ENCODE measurements at places on chromosomes 16 and 17.

DNA sequence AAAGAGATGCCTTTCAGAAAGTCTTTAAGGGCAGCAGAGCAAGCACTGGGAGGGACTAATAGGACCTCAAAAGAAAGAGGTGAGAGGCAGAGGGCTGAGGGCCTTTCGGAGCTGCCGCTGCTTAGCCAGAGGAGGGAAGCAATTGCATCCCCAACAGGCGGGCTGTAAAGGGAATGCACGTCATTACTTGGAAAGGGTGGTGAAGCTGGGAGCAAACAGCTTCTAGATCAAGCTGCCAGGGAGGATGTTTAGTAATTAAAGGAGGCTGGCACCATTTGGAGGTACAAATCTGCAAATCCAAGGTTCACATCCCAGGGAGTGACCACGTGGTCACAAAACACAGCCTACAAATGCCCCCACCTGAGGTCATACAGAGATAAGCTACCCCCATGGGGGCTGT is 429.0 kb upstream of the RBFOX1 start:
- H3K36me3 ChIP-seq, result no peaks in the 10 kb centered on the region
- no peak for DNase-seq
- H3K4me1 ChIP-seq, result no peaks in the 10 kb centered on the region
- H3K27ac ChIP-seq, result no peak overlapping the region
- no peaks in the 10 kb centered on the region for H3K27me3 ChIP-seq

DNA sequence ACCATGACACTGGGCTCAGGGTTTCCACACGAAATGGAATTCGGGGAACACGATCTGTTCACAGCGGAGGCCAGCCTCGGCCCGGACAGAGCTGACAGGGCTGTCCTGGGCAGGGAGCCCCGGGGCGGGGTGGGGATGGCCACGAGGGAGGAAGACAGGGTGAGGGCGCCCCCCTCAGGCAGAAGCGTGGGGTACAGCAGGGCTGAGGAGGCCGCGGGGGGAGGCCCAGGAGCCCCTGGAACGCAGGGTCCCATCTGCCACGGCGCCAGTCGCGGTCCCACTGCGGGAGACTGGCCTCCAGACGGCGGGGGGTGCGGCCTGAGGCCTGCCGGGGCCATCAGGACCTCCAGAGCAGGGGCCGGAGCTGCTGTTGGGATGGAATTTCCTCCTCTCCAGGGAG is 75.9 kb downstream of the LMF1 start:
- DNase-seq, result peak; percentile 74
- no peaks in the 10 kb centered on the region for H3K36me3 ChIP-seq
- H3K4me3 ChIP-seq, result no peak overlapping the region
- no peaks in the 10 kb centered on the region for H3K27me3 ChIP-seq

DNA sequence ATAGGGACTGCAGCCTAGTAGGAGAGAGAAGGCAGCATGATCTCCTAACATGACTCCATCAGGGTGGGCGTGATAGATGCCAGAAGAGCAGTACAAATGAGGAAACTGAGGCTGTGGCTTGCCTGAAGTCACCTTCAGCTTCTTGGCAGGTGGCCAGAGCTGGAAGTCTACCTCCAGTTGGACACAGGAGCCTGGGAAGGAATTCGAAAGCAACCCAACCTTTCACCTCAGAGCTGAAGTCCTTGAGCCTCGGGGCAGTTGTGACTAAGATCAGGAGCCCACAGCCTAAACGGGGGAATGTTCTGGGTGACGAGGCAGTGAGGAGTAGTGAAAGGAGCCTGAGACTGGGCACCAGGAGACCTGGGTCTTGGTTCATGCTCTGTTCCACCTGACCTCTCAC is 9.4 kb upstream of the SLC52A1 start:
- DNase-seq, result no peak
- no peaks in the 10 kb centered on the region for H3K27me3 ChIP-seq
- H3K36me3 ChIP-seq, result no peaks in the 10 kb centered on the region
- no peaks in the 10 kb centered on the region for H3K4me1 ChIP-seq
- no peak overlapping the region for H3K27ac ChIP-seq

DNA sequence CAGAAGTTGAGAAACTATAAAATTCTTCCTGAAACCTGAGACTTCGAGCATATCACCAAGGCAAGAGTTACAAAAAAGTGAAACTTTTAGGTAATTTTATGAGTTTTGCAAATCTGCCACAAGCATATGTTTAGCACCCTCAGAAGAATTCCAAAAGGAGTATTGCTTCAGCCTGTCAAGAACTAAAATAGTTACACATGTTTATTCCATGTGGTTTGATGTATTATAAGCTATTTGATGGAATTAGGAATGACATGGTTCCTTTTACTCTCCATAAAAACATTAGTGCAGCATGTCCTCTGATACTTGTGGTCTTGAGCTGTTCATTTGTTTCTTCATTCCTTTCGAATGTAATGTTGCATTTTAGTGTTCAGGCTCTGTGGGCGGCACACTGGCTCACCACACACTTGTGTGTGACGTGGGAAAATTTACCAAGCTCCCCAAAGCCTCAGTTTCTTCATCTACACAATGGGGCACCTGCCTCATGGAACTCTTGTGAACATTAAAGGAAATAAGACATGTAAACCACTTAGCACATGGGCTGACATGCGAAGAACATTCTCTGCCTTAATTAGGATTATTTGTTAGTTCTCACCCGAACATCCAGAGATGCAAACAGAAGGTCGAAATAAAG is 204.2 kb upstream of the FOXF1 start:
- H3K36me3 ChIP-seq, result no peaks in the 10 kb centered on the region
- DNase-seq, result no peak
- H3K27me3 ChIP-seq, result peaks cover 41% of the 10 kb centered on the region

DNA sequence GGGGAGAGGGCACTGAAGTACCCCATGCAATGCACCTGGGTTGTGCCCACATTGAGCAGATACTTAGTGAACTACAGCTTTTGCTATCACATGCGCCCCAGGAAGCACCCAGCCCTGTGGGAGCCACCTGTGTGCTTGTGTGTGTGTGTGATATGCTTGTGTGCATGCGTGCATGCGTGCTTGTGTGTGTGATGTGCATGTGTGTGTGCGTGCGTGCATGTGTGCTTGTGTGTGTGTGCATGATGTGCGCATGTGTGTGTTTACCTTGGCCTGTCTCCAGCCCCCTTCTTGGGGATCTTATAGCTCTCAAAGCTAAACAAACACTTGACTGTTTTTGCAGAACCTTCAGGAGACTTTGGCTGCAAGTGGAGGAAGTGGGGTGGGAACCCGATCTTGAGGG is 841 bp downstream of the C16orf89 start:
- no peak for DNase-seq
- H3K4me1 ChIP-seq, result no peaks in the 10 kb centered on the region
- H3K4me3 ChIP-seq, result no peak overlapping the region
- no peaks in the 10 kb centered on the region for H3K36me3 ChIP-seq
- no peak overlapping the region for H3K27ac ChIP-seq
- no peaks in the 10 kb centered on the region for H3K27me3 ChIP-seq

GRCh38 chr16:84854759-84855158 is 35.0 kb downstream of the CRISPLD2 start:
- H3K27me3 ChIP-seq, result no peaks in the 10 kb centered on the region
- H3K27ac ChIP-seq, result no peak overlapping the region

- H3K4me1 ChIP-seq, result no peaks in the 10 kb centered on the region
- H3K27ac ChIP-seq, result no peak overlapping the region
- DNase-seq, result no peak
Observed at GRCh38 chr16:76748461-76749348, 442.3 kb upstream of the MON1B start.

GRCh38 chr16:16095646-16096045 is 127.6 kb downstream of the ABCC6 start:
- no peaks in the 10 kb centered on the region for H3K4me1 ChIP-seq
- DNase-seq, result no peak
- peaks cover 16% of the 10 kb centered on the region for H3K36me3 ChIP-seq
- no peak overlapping the region for H3K4me3 ChIP-seq
- H3K27ac ChIP-seq, result no peak overlapping the region

DNA sequence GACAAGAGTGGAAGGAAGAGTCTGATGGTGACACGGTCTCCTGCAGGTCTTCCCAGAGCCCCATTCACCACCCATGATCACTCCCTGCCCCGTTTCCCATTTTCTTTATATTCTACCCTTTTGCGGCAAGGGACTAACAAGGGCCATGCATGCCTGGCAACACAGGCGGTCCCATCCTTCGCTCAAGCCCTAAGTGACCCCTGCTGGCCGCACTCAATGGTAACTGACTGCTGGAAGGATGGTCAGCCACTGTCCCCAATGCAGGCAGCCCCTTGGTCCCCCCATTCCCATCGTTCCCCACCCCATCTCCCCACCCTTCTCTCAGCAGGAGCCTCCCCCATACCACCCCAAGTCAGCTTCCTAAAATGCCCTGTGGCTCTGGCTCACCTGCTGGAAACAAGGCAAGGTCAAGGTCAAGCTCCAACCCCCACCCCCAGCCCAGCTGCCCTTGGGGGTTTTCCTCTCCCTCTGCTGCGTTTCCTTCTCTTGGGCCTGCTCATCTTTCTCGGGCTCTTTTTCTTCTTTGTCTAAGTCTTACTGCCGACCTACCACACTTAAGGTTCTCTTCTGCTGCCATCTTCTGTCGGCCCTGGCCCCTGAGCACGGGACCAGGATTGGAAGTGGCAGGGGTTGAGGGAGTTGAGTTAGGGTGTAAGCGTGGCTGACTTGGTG is 116.0 kb downstream of the RPTOR start:
- peak; percentile 66 for DNase-seq
- no peaks in the 10 kb centered on the region for H3K36me3 ChIP-seq
- no peaks in the 10 kb centered on the region for H3K27me3 ChIP-seq
- H3K4me3 ChIP-seq, result no peak overlapping the region
- no peak overlapping the region for H3K27ac ChIP-seq

GRCh38 chr17:52823155-52823554 is 664.6 kb upstream of the CA10 start:
- no peaks in the 10 kb centered on the region for H3K36me3 ChIP-seq
- no peaks in the 10 kb centered on the region for H3K27me3 ChIP-seq
- no peak overlapping the region for H3K27ac ChIP-seq
- H3K4me1 ChIP-seq, result no peaks in the 10 kb centered on the region

DNA sequence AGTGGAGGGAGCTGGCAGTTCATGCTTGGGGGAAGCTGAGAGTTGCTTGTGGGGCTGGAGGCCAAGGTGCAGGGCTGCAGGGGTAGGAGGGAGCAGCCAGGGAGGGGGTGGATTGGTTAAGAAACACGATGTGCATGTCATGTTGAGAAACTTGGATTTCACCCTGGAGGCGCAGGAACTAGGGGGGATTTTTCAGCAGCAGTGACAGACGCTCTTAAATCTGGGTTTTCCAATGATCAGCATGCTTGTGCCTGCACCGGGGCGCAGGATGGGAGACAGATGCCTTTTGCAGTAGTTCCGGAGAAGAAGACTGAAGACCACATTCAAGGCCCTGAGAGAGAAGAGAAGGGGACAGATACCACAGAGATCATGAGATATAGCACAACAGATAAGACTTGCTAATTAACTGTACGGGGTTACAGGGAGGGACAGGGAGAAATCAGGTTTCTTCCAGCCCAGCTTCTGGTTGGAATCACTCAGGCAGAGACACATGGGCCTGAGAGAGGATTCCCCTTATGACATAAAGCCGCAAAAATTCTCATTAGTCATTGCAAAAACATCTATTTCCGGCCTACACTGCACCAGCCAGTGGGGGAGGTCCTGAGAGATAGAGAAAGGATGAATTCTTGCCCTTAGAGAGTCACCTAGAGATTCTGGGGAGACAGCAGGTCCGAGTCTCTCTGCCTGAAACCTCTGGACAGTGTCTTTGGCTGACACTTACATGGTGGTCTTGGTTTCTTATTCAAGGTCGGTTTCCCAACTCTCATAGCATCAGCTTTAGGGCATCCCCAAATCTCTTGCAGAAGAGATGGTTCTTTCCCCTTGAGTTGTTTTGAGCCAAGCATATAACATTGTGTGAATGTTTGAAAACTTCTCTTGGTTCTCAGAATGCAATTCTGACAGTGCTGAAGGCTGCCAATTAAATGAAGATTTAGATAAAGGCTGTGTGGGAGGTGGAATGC is 27.1 kb downstream of the CDH13 start:
- no peaks in the 10 kb centered on the region for H3K36me3 ChIP-seq
- peak overlapping the region; percentile 4 for H3K4me3 ChIP-seq
- peaks cover 39% of the 10 kb centered on the region for H3K4me1 ChIP-seq
- DNase-seq, result no peak
- no peaks in the 10 kb centered on the region for H3K27me3 ChIP-seq
- no peak overlapping the region for H3K27ac ChIP-seq

DNA sequence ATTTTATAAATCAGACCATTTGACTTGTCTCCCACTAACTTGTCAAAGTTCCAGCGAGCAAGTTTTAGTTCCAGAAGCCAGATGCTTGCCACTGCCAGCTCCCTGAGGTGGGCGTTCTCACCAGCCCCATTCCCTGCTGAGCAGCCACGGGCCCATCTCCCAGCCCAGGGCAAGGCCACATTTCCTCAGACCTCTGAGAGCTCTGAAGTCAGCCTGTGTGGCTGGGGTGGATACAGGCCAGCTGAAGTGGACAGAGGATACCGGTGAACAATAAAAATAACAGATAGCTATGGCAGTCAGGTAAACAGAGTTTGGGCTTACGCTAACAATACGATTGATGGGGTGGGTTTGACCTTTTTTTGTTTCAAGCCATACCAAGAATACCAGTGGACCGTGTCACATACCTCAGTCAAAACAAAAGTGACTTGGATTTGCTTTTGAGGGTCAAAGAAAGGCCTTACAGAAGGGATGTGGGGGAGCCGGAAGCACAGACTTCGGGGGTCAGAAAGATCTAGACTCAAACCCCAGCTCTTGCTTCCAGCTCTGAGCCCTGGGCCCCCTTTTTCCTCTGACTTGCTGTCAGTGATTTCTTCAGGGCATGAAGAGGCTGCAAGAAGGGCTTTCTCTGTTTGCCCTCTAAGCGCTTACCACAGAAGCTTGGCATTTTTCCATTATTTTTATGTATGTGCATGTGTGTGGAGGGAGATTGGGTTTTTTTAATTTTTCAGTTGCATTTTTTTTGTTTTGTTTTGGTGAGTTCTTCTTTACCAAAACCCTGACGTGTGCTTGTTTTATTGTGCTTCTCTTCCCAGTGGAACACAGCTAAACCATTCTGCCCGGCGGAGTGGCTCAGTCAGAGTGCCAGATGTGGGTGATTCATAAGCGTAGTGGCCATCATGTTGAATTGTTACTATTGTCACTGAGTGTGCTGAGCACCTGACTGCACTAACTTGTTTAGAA is 109.9 kb downstream of the GNAO1 start:
- peaks cover 10% of the 10 kb centered on the region for H3K27me3 ChIP-seq
- H3K4me1 ChIP-seq, result peaks cover 6% of the 10 kb centered on the region
- no peak overlapping the region for H3K4me3 ChIP-seq
- no peak overlapping the region for H3K27ac ChIP-seq
- no peaks in the 10 kb centered on the region for H3K36me3 ChIP-seq
